Colonic mucosa (tissue), 4 donors: ENCODE measurements at places on chromosomes 6 and 20. TPM values are rescaled to one million over a fixed set of nuclear protein-coding genes. Genes with fewer than 3 reads are reported as not detected.

DNA sequence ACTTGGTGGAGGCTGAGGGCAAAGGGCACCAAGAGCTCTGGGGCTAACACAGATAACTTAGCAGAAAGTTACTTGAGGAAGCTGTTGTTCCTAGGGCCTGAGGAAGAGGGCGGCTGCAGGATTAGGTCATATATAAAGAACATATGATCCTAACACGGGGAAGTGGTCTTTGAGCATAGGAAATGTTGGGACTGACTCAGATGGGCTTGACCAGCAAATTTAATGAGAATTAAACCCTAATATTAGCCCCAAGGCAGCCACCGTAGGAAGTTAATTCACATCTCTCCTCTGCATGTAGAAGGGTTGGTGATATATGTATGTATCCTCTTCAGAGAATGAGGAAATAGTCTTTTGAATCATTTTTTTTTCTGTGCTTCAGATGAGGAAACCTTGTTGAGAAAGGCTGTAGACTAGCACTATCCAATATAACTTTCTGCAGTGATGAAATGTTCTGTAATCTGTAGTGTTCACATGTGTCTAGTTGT lies 9.2 kb upstream of the ZBTB9 start:
- no peak for DNase-seq

DNA sequence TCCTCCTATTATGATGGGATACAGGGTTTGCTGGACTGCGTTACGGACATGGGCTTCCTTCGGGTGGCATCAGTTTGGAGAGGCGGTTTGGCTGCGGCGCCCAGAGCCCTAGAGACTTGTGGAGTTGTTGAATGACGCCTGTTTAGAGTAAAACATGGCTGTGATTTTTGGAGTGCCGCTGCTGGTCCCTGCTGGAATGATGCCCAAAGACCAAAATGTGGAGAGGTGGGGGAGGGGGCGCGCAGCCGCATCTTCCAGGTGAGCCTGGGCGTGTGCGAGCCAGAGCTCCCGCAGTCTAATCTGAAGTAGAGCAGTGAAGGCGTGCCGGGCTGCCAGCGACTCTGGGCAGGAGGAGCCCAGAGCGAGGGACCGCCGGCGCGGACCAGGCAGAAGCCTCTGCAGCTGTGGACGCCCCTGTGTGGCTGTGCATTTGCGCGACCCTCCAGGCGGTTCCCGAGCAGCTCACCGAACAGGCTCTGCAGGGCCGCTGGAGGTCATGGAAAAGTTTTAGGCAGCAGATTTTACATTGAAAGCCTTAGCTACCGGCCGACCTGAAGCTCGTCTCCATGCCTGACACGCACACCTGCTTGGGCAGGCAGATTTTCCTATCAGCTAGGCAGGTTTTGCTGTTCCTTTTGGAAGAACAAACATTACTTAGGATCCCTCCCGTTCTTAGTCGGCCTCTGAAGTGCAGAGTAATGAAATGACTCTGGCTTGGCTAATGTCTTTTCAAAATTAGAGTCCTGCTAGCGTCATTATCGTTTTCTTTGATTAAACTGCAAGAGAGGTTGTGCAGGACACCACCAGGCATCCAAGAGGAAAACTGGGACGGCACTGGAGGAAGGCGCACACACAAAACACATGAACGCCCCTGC lies 298.2 kb downstream of the PHACTR1 start:
- no peak for DNase-seq

Gene BMP5
- total RNA-seq, result 3.2 TPM

DNA sequence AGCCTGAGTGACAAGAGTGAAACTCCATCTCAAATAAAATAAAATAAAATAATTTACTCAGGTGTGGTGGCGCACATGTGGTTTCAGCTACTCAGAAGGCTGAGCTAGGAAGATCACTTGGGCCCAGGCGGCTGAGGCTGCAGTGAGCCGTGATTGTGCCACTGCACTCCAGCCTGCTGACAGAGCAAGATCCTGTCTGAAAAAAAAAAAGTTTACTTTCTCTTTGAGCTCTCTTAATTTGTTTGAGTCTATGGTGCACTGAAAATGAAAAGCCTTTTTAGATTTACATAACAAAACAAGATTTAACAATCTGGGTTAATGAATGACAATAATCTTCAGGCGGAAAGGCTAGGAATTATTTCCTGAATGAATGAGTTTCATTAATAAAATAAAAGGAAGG lies 23.3 kb upstream of the NHSL1 start:
- DNase-seq, result no peak

DNA sequence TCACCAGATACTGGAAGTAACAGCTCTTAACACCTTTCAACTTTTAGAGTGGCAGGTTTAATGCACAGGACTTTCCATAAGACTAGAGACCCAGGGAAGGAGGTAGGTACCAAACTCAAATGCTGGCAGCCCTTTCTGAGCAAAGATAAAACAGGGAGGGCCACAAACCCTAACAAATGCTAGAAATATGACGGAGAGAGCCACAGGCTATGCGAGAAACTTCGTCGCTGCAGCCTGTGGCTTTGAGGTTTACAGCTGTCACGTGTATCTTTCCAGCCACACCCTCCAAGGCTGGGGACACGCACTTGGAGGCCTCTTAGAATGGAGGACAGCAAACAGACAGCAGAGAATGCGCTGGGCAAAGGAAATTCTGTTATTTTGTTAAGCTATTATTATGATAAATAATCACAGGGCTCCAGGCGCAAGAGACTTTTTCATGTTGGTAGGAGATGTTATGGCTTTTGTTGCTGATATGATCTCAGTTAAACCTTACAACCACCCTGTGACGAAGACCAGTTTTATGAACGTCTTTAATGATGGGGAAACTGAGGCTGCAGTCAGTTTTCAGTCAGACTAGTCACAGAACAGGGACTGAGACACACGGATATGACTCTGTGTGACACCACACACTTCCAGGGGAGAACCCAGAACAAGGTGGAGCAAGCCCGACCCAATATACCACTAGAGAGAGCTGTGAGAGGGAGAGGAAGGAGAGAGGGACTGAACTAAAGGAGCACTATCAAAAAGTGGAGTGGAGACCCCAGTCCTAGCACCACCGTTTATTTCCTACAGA lies 2.0 kb downstream of the TRAM2 start:
- peak; percentile 83 for DNase-seq

Gene HLA-DMB
- total RNA-seq, result 6.7 TPM

- no peak for DNase-seq
These were observed 167.0 kb downstream of the LRFN2 start for GRCh38 chr6:40419946-40420728.

DNA sequence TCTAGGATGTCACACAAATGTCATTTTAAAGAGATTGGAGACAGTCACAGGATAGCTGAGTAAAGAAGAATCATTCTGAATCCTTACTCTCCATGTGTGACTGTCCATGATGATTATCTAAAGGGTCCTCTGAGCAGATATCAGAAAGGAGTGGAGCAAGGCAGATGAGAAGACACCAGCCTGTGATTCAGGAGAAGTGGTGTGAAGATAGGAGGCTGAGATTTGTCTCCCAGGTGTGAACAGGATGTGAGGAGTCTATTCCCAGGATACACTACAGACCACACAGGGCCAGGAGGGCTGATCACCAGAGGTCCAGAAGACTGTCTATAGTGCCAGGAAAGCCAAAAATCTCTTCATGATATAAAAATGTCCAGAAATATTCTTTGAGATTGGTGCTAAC lies 27.0 kb downstream of the RWDD2A start:
- DNase-seq, result no peak

Gene FBXO5
- 16.2 TPM for total RNA-seq

DNA sequence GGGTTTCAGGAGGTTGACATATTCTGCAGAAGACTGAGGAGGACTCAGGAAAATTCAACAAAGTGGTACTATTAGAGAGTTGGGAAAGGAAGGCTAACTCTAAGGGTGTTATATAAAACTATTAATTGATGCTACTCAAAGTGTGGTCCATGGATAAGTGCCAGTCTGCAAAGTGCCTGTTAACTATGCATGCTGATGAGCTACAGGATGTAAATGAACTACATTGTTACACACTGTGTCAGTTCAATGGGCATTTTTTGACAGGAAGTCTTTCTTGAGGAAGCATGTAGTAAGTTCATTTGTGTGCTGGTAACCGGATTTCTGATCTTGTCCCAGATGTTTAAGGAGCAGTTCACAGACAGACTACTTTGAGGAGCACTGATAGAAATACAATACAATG lies 75.6 kb downstream of the KLHL32 start:
- DNase-seq, result no peak

Gene SPTLC3
- 7.0 TPM for total RNA-seq

GRCh38 chr6:88637761-88638545 lies 325.5 kb downstream of the RNGTT start:
- DNase-seq, result no peak

DNA sequence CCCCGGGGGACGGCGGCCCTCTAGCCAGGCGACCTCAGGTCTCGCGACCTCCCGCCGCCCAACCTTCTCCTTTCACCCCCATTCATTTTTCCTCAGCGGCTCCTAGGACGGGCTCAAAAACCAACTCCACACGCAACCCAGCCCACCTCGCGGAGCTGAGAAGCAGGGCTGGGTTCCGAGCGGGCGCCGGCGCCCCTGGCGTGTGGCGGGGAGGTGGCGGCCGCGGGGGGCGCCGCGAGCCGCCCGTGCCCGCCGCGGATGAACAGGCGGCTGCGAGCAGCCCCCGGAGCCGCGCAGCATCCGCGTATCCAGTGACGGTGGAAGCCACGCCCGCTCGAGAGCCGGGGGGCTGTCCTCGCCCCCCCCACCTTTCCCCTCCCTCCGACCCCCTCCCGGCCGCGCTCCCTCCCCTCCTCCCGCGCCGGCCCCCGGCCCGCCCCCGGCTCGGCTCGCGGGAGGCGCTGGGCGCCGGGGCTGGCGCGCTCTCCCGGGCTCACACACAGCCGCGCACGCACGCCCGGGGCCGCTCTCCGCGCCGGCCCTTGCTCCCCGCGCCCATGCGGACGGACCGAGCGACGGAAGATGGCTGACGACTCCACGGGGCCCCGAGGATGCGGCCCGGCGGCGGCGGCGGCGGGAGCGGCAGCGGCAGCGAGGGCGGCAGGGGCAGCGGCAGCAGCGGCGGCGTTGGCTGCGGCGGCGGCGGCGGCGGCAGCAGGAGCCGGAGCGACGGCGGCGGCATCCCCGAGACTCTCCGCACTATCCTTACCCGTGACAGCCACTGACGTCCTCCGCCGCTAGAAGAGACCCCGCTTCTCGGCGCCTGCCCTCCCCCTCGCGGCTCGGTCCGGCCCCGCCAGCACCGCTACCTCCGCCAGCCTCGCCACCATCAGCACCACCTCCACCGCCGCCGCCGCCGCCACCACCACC lies at the start of gene SOBP:
Gene SOBP, plus strand, starts transcription at position 482 of the 930 bp plus-strand sequence. CDS start 500 bp downstream, outside the sequence.
- DNase-seq, result peak; percentile 31

DNA sequence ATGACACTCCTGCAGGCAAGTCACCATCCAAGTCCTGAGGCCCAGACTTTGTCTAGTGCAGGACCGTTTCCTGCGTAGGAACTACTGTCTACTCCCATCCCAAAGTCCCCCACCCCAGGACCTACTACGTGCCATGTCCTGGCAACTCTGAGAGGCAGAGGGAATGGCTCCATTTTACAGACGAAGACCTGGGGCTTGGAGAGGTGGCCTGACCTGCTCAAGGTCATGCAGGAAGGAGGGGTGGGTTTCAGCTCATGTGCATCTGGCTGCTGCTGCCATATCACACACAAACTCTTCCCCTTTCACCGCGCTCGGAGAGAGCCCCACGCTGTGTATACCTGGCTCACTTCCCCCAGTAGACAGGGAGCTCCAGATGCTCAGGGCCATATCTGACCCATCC lies 1.2 kb upstream of the NOL4L start:
- no peak for DNase-seq

GRCh38 chr6:154457046-154457713 lies 53.3 kb downstream of the CNKSR3 start:
- no peak for DNase-seq

- peak; percentile 76 for DNase-seq
These were observed 10.3 kb upstream of the TULP1 start for GRCh38 chr6:35522660-35523658.

Gene GTSF1L
- not detected for total RNA-seq

- DNase-seq, result no peak
These were observed 127.7 kb downstream of the VEGFA start for GRCh38 chr6:43897571-43898302.

Gene UNC5CL
- total RNA-seq, result 4.1 TPM

Gene VSX1
- total RNA-seq, result not detected

DNA sequence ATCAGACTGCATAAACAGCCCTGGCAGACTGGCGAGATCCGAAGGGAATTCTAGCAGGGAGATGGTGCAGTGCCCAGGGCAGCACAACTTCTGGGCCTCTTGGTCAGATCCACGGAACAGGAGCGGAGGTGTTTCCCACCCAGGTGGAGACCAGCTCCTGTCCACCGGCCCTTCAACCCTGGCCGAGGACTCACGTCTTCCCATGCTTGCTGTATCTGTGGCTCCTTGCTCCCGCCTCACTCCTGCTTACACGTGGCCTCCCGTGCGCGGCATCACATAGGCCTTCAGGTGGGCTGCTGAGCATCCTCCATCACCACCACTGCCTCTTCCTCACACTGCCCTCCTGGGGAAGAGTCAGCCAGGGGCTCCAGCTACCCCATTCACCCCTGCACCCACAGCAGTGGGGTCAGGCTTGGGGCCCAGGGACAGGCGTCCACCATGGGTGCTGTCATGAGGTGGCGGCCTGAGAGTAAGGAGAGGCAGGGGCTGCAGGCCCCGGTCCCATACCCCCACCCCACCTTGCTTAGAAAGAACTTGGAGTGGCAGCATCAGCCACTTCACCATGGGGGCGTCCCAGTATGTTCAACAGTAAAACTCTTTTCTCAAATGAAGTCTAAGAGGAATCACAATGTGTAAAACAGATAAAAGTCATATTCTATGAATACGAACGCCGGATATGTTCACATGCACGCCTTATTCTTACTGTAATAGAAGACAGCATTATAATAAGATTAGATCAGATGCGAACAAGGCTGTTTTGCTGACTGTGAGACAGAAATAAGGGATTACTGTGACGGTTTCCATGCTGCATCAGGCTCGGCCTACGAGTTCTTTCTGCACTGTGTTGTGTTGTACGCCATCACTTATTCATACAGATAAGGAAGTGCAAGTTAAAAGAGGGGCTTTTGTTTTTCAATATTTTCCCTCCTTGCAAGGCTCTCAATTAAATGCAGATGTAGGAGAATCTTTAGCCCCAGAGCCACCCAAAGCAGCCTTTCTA lies 165.4 kb downstream of the GRM4 start:
- DNase-seq, result peak; percentile 22

DNA sequence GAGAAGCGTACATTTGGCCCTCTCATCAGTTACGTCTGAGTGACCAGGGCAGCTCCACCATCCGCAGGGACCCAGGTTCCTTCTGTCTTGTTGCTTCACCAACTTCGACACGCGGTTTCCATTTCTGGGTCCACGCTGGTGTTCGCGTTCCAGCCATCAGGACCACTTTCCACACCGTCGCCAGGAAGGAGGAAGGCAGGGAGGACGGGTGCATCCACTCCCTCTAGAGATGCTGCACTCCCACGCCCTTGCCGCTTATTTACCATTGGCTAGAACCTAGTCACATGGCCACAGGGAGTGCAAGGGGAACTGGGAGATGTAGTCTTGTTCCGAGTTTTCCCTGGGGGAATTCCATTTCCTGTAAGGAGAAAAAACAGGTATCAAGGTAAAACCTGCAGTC lies 33.2 kb upstream of the SNX9 start:
- DNase-seq, result no peak
